Colonic mucosa (tissue), 4 donors: ENCODE measurements at places on chromosomes 2 and 18. TPM values are rescaled to one million over a fixed set of nuclear protein-coding genes. Genes with fewer than 3 reads are reported as not detected.

HOXD12 gene
- total RNA-seq = not detected

- no peak overlapping the region for H3K27ac ChIP-seq
- H3K36me3 ChIP-seq = no peaks in the 10 kb centered on the region
- H3K4me3 ChIP-seq = no peak overlapping the region
- DNase-seq = no peak
- no peaks in the 10 kb centered on the region for H3K4me1 ChIP-seq
These were observed 20.7 kb downstream of the IGFBP2 start for GRCh38 chr2:216653931-216654365.

- H3K36me3 ChIP-seq = no peaks in the 10 kb centered on the region
- no peaks in the 10 kb centered on the region for H3K4me1 ChIP-seq
- DNase-seq = no peak
- no peak overlapping the region for H3K27ac ChIP-seq
- no peak overlapping the region for H3K4me3 ChIP-seq
These were observed 295.1 kb upstream of the TNP1 start for GRCh38 chr2:217154923-217155322.

DNA sequence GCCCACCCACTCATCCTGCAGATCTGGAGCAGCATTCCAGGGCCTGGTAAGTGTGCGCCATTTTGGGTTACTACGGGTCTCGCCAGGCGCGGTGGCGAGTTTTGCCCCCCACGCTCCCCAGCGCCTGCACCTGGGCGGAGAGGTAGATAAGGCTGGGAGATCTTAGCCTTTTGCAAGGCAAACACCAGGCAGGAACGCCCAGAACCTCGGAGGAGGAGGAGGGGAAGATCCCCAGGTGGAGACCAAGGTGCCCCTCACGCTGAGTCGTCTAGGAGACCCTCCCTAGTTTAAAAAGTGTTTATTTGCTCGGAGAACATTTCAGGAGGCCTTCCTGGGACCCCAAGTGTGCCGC lies 365 bp upstream of the RAMP1 start:
- DNase-seq = no peak
- H3K36me3 ChIP-seq = no peaks in the 10 kb centered on the region

DNA sequence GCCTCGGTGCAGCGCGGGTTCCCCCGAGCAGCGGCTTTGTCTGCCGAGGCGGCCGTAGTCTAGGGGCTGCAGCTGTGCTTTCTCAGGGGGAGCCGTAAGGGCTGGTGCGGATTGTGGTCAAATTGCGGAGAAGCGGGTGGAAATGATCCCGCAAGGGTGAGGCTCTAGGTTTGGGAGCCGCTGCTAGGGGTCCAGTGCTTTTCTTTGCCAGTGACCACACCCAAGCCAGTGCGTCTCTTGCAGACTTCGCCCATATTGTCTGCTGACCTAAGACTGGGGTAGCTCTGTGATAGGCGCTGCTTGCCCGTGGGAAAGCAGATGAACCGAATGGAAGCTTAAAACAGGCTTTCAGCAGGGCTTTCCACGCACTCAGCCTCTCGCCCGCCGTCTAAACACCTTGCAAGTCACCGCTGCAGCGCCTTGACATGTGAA lies 2.1 kb downstream of the DPYSL5 start:
- H3K36me3 ChIP-seq = no peaks in the 10 kb centered on the region
- no peak overlapping the region for H3K27ac ChIP-seq
- H3K4me3 ChIP-seq = no peak overlapping the region
- no peak for DNase-seq
- H3K4me1 ChIP-seq = peaks cover 23% of the 10 kb centered on the region

DNA sequence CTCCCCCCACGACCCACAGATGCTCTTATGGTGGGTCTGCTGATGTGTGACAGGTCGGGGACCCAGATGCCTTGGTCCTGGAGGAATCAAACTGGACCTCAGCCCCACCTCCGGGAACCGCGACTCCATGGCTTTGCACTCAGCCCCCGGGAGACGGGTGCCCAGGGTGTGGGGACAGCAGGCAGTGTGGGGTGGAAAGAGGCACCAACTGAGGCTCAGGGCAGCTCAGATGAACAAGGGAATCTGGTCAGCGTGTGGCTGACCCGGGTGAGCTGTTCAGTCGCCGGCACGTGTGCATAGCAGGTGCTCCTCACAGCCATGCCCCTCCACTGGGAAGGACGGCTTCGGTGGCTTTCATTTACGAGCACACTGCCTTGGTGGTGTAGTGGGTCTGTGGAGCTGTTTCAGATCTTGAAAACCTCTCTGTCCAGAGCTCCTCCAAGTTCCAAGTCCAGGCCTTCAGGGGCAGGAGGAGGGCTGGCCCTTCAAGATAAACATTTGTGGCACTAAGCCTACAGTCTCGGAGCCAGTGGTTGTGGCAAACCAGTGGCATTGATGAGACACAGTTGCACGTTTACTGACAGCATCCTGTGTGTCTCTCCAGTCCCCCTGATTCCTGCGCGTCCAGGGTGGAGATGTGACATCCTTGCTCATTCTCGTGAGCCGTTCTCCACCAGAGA lies 471.2 kb upstream of the HS6ST1 start:
- no peaks in the 10 kb centered on the region for H3K36me3 ChIP-seq
- no peaks in the 10 kb centered on the region for H3K4me1 ChIP-seq
- no peaks in the 10 kb centered on the region for H3K27me3 ChIP-seq
- no peak overlapping the region for H3K27ac ChIP-seq
- H3K4me3 ChIP-seq = no peak overlapping the region

SDC1 gene
- total RNA-seq = 213 TPM

CDK15 gene
- total RNA-seq = 0.47 TPM

DNA sequence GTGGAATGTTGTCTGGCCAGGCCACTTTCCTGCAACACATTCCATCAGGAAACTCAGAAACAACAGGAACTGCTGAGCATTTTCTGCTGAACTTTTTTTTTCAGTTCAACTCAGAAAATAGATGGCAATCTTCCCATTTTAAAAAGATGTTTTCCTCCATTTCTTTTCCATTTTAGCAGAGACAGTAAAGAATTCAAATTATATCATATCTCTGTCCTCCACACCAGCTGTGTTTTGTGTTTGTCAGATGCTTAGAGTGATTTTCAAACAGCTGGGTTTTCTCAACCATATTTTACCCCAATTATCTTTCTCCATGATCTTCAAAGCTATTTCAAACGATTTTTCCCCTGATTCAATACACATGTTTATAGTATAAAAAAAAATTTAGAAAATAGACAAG lies 713.4 kb downstream of the LRRTM4 start:
- no peak overlapping the region for H3K27ac ChIP-seq
- no peak for DNase-seq
- H3K36me3 ChIP-seq = no peaks in the 10 kb centered on the region

GRCh38 chr18:1499265-1499664 lies 594.6 kb downstream of the ADCYAP1 start:
- no peak for DNase-seq
- no peaks in the 10 kb centered on the region for H3K27me3 ChIP-seq
- H3K4me3 ChIP-seq = no peak overlapping the region
- H3K27ac ChIP-seq = no peak overlapping the region
- no peaks in the 10 kb centered on the region for H3K4me1 ChIP-seq

DNA sequence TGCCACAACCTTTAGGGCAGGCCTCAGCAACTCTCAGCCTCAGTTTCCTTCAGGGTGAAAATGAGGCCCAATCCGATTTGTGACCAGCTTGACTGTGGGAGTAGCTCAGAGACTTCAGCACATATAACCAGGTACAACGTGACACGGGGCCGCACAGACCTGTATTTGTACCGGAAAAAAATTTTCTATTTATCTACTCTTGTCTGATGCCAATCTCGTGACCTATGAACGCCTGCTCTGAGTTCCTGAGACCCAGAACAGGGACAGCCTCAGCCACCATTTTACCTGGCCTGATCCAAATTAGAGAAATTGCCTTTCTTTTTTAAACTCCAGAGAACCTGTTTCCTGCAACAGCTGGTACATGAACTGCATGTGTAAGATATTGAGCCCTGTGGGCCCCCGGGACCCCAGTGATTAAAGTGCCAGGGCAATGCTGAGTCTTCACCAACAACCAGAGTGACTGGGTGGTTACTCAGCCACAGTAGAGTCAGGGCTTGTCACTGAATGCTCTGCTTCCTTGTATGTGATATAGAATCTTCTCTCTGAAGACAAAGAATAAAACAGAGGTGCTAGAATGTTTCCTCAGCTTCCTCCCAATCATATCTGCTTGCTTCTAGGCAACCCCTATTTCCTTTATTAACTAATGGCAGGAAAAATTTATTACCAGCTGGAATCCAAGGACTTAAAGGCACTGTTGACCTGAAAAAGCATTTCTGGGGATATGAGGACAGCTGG lies 47.8 kb upstream of the FZD7 start:
- H3K27ac ChIP-seq = no peak overlapping the region
- DNase-seq = no peak
- H3K4me1 ChIP-seq = no peaks in the 10 kb centered on the region
- H3K4me3 ChIP-seq = no peak overlapping the region
- H3K27me3 ChIP-seq = no peaks in the 10 kb centered on the region
